Cardiac fibroblast (primary cell): ENCODE measurements at places on chromosomes 16 and 17.

- DNase-seq, result no peak
Observed at GRCh38 chr17:3755335-3756030, 31.8 kb downstream of the HASPIN start.

DNA sequence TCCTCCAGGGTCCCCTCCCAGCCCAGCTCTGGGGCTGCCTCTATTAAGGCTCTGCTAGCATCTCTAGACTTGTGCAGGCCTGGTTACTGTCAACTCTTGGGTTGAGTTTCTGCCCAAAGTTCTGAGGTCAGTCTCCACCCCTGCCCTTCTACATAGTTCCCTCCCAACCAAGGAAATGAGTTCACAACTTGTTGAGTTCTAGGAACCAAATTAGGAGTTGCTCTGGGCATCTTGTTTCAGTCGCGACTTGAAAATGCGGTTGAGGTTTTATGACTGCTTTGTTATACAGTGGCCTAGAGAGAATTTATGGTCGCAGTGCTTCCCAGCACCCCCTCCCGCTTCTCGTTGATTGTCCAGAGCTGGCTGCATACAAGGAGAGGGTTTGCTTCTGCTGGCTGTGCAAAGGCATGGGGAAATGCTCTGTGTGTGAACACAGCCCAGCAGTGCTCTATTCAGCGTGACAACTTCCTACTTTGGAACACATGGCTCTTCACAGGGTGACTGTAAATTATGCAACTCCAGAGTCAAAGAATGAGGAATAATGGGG is 20.2 kb downstream of the GNAO1 start:
- no peak for DNase-seq

DNA sequence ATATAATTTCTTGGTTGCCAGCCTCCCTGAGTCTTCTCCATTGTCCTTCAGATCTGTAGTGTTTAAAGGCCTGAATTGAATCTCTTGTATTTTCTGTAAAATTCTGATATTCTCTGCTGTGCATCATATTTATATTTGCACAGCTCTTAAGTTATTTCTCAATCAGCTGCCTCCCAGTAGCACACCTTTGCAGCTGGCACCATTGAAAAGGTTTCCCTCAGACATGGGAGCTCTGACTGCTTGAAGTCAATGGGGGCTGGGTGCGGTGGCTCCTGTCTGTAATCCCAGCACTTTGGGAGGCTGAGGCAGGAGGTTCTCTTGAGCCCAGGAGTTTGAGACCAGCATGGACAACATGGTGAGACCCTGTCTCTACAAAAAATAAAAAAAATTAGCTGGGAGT is 40.4 kb downstream of the PITPNC1 start:
- no peak for DNase-seq

DNA sequence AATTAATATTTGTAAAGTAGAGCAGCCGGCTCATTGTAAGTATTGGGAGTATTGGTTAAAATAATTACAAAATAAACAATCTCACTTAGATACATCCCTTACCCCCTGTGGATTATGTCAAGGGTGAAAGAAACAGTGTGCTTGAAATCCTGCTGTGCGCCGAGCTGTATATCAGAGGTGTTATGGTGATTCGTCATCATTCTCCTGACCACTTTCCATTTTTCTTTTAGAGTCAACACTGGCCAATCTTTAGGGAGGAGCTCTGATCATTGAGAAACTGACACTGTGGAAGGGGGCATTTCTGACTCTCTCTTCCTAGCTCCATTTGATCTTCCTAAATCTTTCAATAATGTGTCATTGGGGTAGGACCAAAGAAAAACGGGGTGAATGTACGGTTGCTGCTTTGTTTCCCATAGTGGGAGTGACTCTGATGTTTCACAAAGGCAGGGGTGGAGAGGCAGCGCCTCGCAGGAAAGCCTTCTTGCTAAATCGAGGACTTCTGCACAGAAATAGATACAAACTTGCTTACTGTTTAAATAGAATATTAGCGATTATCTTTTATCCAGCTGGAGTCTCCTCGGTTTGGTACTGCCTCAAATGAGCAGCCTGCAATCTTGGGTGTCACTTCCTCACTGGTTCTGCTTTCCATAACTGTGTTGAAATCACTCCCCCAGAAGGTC is 123.4 kb downstream of the PRKCB start:
- no peak for DNase-seq

DNA sequence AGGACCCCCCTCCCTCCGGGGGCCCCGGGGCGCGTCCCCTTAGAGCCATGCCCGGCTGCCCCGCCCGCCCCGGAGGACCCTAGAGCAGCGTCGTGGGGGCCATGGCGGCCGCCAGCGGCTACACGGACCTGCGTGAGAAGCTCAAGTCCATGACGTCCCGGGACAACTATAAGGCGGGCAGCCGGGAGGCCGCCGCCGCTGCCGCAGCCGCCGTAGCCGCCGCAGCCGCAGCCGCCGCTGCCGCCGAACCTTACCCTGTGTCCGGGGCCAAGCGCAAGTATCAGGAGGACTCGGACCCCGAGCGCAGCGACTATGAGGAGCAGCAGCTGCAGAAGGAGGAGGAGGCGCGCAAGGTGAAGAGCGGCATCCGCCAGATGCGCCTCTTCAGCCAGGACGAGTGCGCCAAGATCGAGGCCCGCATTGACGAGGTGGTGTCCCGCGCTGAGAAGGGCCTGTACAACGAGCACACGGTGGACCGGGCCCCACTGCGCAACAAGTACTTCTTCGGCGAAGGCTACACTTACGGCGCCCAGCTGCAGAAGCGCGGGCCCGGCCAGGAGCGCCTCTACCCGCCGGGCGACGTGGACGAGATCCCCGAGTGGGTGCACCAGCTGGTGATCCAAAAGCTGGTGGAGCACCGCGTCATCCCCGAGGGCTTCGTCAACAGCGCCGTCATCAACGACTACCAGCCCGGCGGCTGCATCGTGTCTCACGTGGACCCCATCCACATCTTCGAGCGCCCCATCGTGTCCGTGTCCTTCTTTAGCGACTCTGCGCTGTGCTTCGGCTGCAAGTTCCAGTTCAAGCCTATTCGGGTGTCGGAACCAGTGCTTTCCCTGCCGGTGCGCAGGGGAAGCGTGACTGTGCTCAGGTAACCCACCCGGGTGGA is 759 bp downstream of the ALKBH5 start:
- peak; percentile 31 for DNase-seq

DNA sequence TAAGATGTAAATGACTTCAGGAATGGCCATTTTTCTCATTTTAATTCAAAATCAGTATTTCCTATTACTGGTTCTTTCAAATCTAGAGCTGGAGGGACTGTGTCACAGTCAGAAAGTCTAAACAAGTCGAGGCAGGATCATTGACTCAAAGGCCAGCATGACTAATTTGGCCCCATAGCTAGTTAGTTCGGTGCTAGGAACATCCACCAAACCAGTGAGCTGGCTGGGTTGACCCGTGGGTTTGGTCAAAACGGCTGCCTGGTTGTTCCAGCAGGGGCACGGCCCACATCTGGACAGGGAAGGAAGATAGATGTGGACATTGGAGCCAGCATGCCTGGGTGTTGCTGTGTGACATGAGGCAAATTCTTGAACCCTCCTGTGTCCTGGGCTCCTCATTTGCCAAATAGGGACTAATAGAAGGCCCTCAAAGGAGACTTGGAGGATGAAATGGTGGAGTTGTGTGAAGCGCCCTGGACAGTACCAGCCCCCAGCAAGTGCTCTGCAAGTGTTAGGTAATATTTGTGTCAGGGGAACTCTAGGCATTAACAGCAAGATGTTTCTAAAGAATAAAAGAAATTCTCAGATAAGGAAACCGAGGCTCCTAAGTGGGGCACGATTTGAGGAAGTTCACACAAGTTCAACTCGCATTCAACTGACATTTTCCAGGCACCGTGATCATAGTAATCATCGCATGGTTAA is 46.2 kb downstream of the MEOX1 start:
- no peak for DNase-seq

DNA sequence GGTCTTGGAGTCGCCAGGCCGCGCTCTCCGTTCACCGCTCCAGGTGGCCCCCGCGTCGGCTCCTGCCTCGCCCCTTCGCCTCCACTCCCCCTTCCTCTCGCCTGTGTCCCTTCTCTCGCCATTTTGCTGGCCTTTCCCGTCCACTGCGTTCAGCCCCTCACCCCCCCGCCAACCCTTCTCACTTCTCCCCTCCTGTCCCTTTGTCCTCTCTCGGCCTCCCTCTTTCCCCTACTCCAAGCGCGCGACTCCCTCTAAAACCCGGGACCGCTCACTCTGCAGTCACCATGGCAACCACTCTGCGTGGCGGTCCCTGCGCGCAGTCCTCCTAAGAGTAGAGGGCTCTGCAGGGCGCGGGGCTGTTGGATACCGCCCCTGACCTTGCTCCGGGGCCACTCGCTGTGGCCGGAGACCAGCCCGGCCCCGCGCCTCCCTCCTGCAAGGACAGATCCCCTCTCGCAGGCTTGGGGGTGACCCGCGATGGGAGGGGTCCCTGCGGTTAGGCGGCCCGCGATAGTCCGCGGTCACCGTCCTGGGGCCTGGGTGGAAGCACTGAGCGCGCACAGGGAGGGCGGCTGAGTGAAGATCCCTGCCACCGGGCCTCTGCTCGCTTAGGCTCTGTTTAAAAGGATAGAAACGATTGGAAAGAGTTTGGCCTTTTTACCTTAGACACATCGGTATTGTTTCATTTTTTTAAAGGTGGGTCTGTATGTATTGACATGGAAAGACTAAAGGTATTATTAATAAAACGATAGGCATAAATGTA is 454 bp downstream of the CCDC40 start:
- DNase-seq, result peak; percentile 46

- no peak for DNase-seq
Observed at GRCh38 chr17:1494736-1495253, 2.3 kb upstream of the MYO1C start.

GRCh38 chr16:15639061-15639568 is 3.8 kb downstream of the MARF1 start:
- DNase-seq, result no peak

DNA sequence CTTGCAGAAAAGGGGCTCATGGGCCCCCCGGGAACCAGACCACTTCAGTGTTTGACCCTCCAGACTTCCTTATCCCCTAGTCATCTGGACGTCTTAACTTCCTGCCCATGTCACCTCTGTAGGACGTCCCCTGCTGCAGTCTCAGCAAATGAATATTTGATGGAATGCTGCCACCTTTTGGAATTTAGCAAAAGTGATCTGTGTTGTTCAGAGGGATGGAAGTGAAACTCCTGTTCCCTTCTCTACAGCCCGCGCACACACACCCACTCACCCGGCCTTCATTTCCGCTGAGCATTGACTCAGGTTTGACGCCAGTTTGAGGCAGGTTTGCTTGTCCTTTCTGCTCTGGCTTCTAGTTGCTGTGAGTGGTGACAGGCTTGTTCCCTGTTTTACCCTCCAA is 507.2 kb upstream of the EEF2KMT start:
- peak; percentile 1 for DNase-seq

DNA sequence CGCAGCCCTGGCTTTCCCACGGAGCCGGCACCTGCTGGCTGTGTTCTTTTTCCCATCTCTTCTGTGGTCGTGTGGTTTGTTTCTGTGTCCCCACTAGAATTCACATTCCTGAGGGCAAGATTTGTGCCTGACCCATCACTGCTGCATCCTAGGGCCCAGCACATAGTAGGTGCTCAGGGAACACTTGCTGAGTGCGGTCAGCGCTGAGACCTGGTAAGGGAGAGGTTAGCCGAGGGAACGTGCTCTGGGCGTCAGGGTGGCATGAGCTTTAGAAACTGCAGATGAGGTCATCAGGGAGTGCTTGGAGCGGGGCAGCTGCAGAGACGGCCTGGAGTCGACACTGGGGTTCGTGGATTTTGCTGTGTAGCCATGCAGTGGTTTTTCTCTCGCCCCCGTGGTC is 5.9 kb downstream of the DEF8 start:
- no peak for DNase-seq

- no peak for DNase-seq
Observed at GRCh38 chr16:2243031-2243528, 6.8 kb downstream of the DNASE1L2 start.

- no peak for DNase-seq
Observed at GRCh38 chr17:47692137-47692894, 1.6 kb upstream of the TBKBP1 start.

DNA sequence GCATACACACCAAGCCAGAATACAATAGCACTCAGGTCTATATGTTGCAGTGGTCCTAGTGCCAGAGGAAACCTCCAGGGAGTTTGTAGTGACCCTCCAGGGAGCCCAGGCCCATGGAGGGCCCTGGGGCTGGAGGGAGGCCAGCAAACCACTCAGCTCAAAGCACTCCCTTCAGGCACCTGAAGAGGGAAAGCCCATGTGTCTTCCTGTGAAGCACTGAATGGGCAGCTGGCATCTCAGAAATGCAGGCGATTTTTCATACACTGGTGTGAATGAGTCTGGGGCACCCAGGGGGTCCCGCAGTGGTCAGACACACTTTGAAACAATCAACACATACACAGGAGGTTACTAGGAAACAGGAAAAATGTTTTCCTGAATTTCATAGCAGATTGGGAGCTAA is 12.8 kb downstream of the TBC1D26 start:
- no peak for DNase-seq

DNA sequence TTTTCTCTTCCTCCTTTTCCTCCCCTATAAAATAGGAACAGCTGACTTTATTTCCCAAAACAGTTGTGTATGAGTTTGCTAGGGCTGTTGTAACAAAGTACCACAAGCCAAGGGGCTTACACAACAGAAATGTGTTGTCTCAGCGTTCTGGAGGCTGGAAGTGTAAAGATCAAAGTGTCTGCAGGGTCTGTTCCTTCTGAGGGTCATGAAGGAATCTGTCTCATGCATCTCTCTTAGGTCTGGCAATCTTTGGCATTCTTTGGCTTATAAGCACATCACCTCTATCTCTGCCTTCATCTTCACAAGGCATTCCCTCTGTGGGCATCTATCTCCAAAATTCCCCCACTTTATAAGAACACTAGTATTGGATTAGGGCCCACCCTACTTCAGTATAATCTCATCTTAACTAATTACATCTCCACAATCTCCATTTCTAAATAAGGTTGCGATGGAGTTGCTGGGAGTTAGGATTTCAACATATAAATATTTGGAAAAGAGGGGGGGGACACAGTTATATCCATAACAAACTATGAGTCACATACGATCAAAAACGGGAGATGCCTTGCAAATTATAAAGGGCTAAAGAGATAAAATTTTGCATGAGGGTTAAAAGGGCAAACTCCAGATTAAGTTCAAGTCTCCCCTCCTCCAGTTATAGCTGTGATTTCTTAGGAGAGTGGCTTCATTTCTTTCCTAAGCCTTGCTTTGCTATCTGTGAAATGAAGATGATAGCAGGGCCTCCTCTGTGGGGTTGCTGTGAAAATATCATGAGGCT is 109.7 kb downstream of the VAT1L start:
- no peak for DNase-seq

DNA sequence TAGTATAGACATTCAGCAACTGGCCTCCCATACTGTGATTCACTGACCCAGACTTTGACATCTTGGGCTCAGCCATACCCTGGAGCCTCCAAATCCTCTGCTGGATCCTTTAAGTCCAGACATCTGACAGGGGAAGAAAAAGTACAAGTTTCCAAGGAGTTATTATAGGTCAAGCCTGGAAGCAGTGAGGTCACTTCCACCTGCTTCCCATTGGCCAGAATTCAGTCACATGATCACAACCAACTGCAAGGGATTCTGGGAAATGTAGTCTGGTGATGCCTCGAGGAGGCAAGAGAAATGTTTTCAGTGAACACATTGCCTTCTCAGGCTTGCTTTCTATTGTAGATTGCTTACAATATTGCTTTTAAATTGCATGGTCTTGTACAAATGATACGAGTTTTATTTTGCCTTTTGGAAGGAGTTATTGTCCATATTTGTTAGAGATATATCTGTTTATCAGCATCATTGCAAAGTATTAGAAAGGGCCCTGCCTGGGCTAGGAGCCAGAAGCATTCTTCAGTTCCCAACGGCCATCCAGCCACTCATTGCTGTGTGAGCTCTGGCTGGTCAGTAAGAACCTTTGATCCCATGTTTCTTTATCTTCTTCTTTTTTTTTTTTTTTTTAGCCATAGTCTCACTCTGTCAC is 696.9 kb downstream of the WWOX start:
- no peak for DNase-seq
